ENCODE measurements at places on chromosomes 5 and 9.

DNA sequence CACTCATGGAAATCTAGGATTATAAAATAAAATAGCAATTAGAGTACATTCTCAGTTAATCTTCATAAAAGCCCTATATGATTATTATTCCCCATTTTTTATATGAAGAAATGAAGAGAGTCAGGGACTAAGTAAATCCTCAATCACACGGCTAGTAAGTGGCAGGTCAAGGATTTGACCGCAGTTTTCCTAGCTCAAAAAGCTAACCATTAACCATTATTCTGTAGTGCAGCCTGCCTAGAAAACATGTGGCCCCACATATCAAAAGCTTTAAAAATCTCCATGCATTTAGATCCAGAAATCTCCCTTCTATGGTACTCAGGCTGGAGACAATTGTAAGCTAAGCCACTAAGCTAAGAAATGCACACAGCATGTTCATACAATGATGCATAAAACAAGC lies 21.4 kb downstream of the EPB41L4A start:
- no peak for DNase-seq

- no peak for DNase-seq
These were observed 1.8 kb upstream of the ENTPD2 start for GRCh38 chr9:137055385-137056364.

GRCh38 chr5:79181419-79182022 lies 54.4 kb upstream of the JMY start:
- no peak for DNase-seq

GRCh38 chr5:3029396-3029795 lies 277.9 kb upstream of the IRX2 start:
- DNase-seq, result no peak

- DNase-seq, result no peak
These were observed 288.9 kb upstream of the CDH18 start for GRCh38 chr5:20276959-20277263.

DNA sequence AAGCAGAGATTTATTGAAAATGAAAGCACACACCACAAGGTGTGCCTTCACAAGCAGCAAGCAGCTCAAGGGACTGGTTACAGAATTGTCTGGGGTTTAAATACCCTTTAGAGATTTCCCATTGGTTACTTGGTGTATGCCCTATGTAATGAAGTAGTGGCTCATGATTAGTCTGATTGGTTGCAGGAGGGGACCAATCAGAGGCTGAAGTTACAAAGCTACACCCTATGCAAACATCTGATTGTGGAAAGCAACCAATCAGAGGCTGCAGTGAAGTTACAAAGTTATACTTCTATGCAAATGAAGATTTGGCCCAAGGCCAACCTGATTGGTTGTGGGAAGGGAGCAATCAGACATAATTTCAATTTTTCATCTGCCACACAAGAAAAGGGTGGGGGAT lies 119.9 kb downstream of the C9orf152 start:
- DNase-seq, result no peak

- no peak for DNase-seq
These were observed 42.7 kb upstream of the RETREG1 start for GRCh38 chr5:16659536-16659935.

GRCh38 chr5:10649666-10650380 lies 86.0 kb downstream of the ANKRD33B start:
- no peak for DNase-seq
